ENCODE measurements at places on chromosomes 12 and 14.
A peak's percentile ranks its signal among the peaks of the same experiment; 100 is the strongest.

- H3K36me3 ChIP-seq, result no peaks in the 10 kb centered on the region
- H3K27me3 ChIP-seq, result no peaks in the 10 kb centered on the region
- 0 out of 2 replicates have a peak, but pooled peaks cover 3% of the 10 kb centered on the region for H3K4me1 ChIP-seq
- no peak for DNase-seq
- no peak overlapping the region for H3K4me3 ChIP-seq
These were observed 14.7 kb downstream of the BLTP3B start for GRCh38 chr12:100127766-100128511.

DNA sequence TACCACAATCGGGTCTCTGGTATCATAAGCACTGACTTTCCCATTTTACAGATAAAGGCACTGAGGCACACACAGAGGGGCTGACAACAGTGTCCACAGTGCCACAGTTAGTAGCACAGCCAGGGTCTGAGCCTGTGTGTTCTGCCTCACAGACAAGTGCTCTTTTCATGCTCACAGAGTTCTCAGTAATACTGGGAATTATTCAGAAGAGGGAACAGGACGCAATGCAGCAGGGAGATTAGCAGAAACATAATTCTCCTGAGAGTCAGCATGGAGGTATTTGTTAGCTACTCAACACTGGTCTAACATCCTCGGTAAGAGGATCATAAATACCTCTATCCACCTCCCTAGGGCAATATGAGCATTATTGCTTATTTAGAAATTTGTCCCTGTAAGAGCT, 219.3 kb upstream of the EEA1 start:
- DNase-seq, result no peak
- H3K27ac ChIP-seq, result no peak overlapping the region
- H3K27me3 ChIP-seq, result no peaks in the 10 kb centered on the region
- H3K36me3 ChIP-seq, result no peaks in the 10 kb centered on the region
- H3K4me1 ChIP-seq, result no peaks in the 10 kb centered on the region

DNA sequence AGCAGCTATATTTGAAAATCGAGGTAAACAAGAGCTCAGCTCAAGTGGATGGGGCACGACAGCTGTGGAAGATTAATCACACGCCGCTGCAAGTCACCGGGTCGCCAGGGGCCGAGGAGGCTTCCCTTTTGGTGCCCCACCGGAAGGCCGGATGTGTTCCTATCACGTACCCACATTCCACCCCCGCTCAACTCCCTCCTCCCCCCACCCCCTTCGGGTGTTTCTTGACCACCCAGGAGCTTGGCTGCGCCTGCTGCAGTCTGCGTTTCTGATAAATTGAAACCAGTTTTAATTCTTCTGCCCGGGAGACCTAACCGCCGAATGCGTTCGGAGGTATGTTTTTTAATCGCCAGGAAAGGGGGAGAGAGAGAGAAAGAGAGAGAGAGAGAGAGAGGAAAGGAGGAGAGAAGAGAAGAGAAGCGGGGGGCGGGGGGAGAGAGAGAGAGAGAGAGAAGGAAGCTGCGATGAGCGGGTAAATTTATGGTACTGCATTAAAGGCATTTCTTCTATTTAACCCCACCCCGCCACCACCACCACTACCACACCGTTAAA, 1.8 kb downstream of the SLC8A3 start:
- peaks cover 35% of the 10 kb centered on the region for H3K27me3 ChIP-seq
- H3K27ac ChIP-seq, result no peak overlapping the region
- no peaks in the 10 kb centered on the region for H3K36me3 ChIP-seq
- no peak overlapping the region for H3K4me3 ChIP-seq
- no peaks in the 10 kb centered on the region for H3K4me1 ChIP-seq
- DNase-seq, result no peak

DNA sequence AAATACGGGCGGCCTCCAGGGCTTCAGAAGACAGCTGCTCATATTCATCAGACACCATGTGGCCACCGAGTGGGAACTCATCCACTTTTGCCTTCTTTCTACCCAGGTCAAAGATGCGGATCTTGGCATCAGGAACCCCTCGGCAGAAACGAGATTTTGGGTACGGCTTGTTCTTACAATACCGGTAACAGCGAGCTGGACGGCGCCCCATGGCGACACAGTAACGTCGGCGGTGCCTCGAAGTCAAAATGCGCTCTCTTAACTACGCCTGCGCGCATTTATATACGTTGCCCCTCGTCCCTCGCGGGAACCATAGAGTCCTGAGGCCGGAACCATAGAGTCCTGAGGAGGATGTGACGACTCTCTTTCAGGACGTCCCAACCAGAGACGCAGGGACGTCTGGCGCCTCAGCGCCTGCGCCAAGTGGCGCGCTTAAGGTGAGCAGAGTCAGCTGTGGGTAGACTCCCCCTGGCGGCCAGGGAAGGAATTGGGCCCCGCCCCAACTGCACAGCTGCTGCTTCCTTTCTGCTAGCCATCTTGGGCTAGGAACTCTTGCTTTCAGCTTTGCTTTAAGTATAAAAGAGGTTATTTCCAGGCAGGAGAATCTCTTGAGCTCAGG, at the start of gene RPL10L:
Gene RPL10L, minus strand, starts transcription at position 256 of the 619 bp plus-strand sequence. Its CDS starts 45 bp downstream, at position 211.
- no peak within 1 kb of the TSS for H3K4me3 ChIP-seq
- H3K36me3 ChIP-seq, result no peaks in the 10 kb centered on the region
- DNase-seq, result no peak
- no peak within 1 kb of the TSS for H3K27ac ChIP-seq
- no peaks in the 10 kb centered on the region for H3K4me1 ChIP-seq
- H3K27me3 ChIP-seq, result no peaks in the 10 kb centered on the region

DNA sequence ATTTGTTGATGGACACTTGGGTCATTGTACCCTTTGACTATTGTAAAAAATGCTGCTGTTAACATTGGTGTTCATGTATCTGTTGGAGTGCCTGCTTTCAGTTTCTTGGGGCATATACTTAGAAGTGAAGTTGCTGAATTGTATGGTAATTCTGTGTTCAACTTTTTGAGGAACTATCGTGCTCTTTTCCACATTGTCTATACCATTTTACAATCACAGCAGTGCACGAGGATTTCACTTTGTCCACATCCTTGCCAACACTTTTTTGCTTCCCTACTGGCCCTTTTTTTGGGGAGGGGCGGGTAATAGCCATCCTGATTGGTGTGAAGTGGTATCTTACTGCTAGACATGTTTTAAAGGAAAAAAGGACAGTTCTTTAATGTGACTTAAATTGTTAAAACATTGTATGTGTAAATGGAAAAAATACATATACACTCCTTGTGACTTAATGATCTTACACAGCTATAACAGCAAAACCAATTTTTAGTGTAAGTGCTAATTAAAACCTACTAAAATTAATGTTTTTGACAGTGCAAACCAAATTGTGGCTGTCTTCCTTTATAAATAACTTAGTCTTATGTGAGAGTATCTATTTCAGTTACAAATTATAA, 52.7 kb downstream of the WNK1 start:
- no peak overlapping the region for H3K4me3 ChIP-seq
- DNase-seq, result no peak
- H3K27ac ChIP-seq, result no peak overlapping the region
- H3K27me3 ChIP-seq, result no peaks in the 10 kb centered on the region
- no peaks in the 10 kb centered on the region for H3K36me3 ChIP-seq
- no peaks in the 10 kb centered on the region for H3K4me1 ChIP-seq

DNA sequence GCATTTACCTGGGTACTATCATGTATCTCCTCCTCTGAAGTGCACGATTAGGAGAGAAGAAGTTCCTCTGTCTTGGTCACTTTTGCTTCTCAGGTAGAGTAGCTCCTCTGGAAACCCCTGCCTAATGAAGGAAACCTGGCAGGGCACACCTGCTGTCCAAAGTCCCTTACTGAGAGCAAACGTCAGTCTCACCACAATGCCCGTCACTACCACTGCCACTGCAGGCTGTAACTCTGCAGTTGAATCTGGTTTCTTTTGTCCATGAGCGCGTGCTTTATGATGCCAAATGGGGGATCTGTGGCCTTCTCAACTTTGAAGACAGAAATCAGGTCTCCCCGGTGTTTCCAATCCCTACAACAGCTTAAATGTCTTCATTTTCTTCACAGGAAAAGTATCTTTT, 1068.6 kb downstream of the BCL11B start:
- no peak for DNase-seq
- no peak overlapping the region for H3K27ac ChIP-seq
- H3K4me3 ChIP-seq, result no peak overlapping the region

DNA sequence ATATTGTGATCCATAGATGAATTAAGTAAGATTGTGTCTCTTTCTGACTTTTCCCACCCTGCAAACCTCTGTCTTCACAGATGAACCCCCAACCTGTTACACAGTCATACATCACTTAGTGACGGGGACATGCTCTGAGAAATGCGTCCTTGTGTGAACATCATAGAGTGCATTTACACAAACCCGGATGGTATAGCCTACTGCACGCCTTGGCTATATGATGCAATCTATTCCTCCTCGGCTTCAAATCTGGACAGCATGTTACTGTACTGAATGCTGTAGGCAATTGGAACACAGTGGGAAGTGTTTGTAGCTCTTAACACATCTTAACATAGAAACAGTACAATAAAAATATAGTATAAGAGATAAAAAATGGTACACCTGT, 7.4 kb upstream of the TESPA1 start:
- no peaks in the 10 kb centered on the region for H3K36me3 ChIP-seq
- no peak for DNase-seq
- peaks cover 59% of the 10 kb centered on the region for H3K27me3 ChIP-seq
- H3K27ac ChIP-seq, result no peak overlapping the region
- H3K4me1 ChIP-seq, result peaks cover 2% of the 10 kb centered on the region
- no peak overlapping the region for H3K4me3 ChIP-seq

GRCh38 chr12:40474630-40475029, 217.6 kb upstream of the CNTN1 start:
- no peaks in the 10 kb centered on the region for H3K36me3 ChIP-seq
- no peak for DNase-seq
- H3K4me3 ChIP-seq, result no peak overlapping the region
- H3K27me3 ChIP-seq, result no peaks in the 10 kb centered on the region

DNA sequence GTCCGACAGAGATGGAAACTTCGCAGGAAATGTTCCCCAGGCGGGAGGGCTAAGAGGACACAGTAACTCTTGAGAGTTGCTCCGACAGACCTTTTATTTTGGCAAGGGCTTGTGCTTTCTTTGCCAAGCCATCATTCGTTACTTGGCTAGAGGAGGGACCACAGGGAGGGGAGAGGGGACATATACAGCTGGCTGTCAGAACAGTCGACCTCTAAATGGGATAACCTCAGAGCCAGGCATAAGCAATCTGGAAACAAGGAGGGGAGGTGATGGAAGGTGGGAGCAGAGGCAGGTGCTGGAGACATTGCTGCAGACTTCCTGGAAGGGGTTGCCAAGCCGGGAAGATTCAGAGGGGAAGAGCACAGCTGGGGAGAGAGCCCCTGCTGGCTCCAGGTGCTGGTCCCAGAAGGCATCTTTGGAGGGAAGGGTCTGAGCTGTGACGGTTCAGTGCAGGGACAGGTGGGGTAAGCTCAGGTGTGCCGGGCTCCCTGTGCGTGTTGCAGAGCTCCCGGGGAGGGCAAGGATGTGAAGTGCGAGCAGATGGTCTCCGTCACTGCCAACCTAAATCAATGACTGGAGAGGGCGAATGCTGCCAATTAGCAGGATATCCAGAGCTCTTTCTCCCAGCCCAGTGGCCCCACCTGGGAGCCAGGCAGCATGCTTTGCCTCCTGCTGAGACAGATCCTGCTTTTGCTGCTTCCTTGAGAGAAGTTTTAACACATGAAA, 50.1 kb downstream of the CHST11 start:
- no peaks in the 10 kb centered on the region for H3K27me3 ChIP-seq
- no peaks in the 10 kb centered on the region for H3K36me3 ChIP-seq
- no peak overlapping the region for H3K27ac ChIP-seq
- no peaks in the 10 kb centered on the region for H3K4me1 ChIP-seq
- no peak for DNase-seq
- no peak overlapping the region for H3K4me3 ChIP-seq

DNA sequence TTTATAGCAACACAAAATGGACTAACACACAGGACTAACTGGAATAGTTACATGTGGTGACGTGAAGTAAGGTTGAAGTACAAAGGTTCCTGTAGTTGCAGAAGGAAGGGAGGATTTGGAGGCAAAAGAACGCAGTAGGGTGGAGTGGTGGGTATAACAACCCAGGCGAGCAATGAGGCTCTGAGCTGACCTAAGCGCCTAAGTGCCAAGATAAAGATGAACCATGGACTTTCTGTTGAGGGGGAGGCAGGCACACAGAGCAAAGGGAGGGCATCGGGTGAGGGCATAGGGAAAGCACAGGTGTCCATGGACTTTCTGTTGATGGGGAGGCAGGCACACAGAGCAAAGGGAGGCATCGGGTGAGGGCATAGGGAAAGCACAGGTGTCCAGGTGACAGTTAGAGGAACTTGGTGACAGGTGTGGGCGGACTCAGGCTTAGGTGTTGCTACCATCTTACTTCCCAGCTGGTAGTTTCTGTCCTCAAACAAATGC, 15.2 kb downstream of the SCNN1A start:
- peaks cover 19% of the 10 kb centered on the region for H3K36me3 ChIP-seq
- DNase-seq, result no peak
- H3K27me3 ChIP-seq, result no peaks in the 10 kb centered on the region
- peaks cover 58% of the 10 kb centered on the region for H3K4me1 ChIP-seq
- H3K4me3 ChIP-seq, result no peak overlapping the region

- H3K27me3 ChIP-seq, result no peaks in the 10 kb centered on the region
- H3K36me3 ChIP-seq, result no peaks in the 10 kb centered on the region
- H3K4me3 ChIP-seq, result no peak overlapping the region
- DNase-seq, result no peak
- no peak overlapping the region for H3K27ac ChIP-seq
These were observed 116.0 kb upstream of the TMCC3 start for GRCh38 chr12:94766397-94766796.

GRCh38 chr12:104790296-104791125, 167.6 kb downstream of the SLC41A2 start:
- H3K27me3 ChIP-seq, result no peaks in the 10 kb centered on the region
- no peak overlapping the region for H3K27ac ChIP-seq
- peak; percentile 22 for DNase-seq
- H3K36me3 ChIP-seq, result no peaks in the 10 kb centered on the region

GRCh38 chr12:123067654-123068053, 83.2 kb downstream of the PITPNM2 start:
- no peaks in the 10 kb centered on the region for H3K27me3 ChIP-seq
- H3K4me1 ChIP-seq, result peaks cover 18% of the 10 kb centered on the region
- no peak for DNase-seq
- H3K4me3 ChIP-seq, result no peak overlapping the region
- H3K27ac ChIP-seq, result no peak overlapping the region

DNA sequence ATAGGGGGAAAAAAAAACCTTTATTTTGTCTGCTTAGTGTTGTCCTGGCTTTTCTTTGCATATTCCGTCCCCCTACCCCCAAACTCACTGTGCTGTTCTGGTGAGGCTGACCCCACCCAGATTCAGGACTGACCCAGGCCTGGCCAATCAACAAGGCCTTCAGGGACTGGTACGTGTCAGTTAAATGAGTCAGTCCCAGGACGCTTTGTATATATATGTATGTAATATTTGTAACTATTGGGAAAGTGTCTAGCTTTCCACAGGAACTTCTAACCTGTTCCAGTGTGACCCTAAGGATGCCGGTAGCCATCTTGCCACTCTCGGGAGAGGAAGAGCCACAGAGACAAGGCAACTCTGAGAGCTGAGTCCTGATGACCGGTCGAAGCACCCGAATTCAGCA, 107.4 kb downstream of the VCPKMT start:
- no peak for DNase-seq
- peaks cover 61% of the 10 kb centered on the region for H3K4me1 ChIP-seq
- H3K27me3 ChIP-seq, result no peaks in the 10 kb centered on the region
- no peaks in the 10 kb centered on the region for H3K36me3 ChIP-seq

All from HCT116 (cell line).